Activated naive CD8-positive, alpha-beta T cell treated with anti-CD3 and anti-CD28 coated beads, Interleukin-2, amount 50 U/mL, for 16 hours (primary cell): ENCODE measurements at places on chromosomes 2 and 18.

DNA sequence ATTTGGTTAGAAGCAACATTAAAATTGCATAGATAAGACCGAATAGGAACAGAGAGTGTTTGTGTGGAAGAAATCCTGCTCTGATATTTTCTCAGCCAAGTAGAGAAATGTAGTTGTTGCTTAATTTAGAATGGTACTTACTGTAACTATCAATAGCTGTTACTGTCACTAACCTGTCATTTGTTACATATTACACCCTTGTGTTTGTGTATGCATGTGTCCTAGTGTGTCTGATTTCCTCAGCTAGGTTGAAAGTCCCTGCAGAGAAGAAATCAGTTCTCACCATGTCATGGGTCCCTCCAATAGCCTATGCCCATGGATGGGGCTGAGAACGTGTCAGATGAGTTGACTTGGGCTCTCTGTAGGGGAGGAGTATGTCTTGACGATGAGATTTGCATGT, 94.4 kb downstream of the SPTBN1 start:
- no peak for DNase-seq

DNA sequence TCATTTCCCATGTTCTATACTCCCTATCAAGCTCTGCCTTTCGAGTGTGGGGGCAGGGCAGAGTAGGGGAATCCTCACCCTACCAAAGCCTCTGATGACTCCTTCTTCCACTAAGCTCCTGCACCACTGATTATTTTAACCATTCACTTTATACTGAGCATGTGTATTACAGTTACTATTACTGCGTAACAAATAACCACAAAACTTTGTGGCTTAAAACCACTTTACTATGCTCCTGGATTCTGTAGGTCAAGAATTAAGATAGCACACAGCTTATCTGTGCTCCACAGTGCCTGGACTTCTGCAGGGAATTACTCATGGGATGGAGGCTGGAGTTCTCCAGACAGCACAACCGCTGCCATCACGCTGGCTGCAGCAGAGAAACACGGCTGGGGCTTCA, 117.4 kb upstream of the DNAJC10 start:
- no peak for DNase-seq

DNA sequence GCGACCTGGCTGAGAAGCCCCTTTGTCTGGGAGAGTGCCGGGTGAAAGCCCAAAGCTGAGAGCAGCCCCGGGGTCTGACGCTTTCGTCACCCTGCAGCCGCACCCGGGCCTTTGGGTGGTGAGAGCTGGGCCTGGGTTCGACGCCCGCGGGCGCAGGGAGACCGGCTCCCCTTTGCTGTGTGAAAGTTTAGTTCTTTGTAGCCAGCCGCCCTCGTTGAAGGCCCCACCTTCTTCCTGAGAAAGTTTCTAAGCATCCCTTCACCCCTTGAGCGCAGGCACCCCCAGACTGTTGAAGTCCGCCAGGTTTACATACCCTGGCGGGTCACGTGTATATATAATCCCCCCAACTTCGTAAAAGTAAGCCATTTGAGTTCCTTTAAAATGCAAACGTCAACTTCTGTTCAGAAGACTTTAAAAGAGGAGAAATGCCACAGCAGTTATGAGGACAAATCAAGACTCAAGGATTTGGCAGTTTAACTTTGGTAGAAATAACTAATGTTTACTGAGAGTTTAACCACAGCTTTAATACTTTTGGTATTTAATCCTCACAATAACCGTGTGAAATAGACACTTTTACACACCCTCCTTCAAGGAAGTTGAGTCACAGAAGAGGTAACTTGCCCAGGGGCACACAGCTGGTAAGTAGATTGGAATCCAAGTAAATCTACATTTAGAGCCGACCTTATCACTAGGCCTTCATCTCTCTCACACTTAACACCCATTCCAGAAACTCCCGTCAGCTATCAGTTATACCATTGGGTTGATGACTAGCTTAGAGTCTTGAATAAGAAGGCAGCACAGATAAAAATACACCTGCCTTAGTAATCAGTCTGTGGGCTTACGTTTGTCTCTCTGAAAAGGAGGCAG, 1.1 kb upstream of the MBOAT2 start:
- DNase-seq: no peak

DNA sequence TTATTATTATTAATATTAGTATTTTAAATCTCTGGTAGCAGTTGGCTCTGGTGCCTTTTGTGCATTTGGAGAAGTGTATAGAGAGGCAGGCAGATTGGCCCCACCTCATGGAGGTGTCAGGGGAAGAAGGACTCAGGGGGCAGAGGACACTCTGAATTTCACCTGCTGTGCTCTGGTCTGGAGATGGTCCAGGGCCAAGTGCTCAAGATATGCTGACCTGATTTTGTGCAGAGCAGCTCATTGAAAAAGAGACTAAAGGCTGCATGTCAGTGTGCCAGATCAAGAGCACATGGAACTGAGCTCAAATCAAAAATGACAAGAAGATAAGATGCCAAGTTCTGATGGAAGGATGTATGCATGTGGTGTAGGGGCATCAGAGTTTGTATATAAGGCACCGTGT, 323.6 kb upstream of the TNP1 start:
- no peak for DNase-seq

DNA sequence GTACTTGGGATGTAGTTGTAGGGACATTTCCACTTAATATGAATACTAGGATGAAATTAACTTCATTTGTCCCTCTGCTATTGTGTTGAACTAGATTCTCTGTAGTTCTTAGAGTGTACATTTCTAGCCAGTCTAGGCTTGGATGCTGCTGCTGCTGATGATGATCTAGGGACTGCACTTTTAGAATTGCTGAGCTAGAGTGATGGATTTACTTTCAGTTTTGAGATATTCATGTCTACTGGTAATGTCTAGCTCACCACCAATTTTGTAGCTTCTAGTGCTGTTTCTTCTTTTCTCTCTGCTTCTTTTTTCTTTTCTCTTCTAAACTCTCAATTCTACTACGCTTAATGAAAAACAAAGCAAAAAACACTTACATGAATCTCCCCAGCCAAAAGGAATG, 49.4 kb downstream of the MRPS9 start:
- DNase-seq: no peak
